GM03348 (cell line): ENCODE measurements at places on chromosomes 1 and 21.

DNA sequence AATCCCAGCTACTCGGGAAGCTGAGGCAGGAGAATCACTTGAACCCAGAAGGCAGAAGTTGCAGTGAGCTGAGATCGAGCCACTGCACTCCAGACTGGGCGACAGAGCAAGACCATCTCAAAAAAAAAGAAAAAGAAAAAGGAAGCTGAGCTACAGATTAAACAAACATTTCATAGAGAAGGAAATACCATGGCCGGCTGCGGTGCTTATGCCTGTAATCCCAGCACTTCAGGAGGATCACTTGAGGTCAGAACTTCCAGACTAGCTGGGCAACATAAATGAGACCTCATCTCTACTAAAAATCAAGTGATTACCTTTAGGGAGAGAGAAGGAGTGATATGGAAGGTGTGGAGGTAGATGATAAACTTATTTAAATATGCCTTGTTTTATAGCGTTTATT lies 14.0 kb upstream of the CFAP126 start:
- DNase-seq, result no peak

- DNase-seq, result peak; percentile 22
These were observed 34.9 kb upstream of the VASH2 start for GRCh38 chr1:212915245-212916091.

DNA sequence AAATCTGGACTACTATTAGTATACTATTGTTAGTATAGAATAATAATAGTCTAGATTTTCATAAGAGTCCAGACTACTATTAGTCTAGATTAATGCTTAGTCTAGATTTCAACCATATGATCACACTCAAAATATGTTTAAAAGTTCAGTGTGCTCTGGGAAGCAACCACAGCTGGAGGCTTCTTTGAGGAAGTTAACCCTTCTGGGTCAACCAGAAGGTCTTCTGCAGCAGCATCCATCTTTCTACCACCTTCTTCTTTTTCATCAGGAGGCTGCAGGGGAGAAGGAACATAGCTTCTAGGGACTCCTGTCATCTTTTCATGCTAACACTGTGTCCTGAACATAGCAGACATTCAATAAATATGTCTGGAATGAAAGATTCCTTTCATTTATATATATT lies 51.2 kb upstream of the DNAJC6 start:
- no peak for DNase-seq

GRCh38 chr1:6093611-6094010 lies 47.9 kb downstream of the KCNAB2 start:
- DNase-seq, result no peak

GRCh38 chr1:65213271-65214023 lies 65.4 kb downstream of the AK4 start:
- no peak for DNase-seq

GRCh38 chr1:24309762-24310485 lies 9.2 kb upstream of the GRHL3 start:
- DNase-seq, result no peak

- no peak for DNase-seq
These were observed 13.6 kb upstream of the AGMAT start for GRCh38 chr1:15598436-15598835.

- DNase-seq, result no peak
These were observed 41.1 kb upstream of the TNFRSF1B start for GRCh38 chr1:12125422-12126355.

DNA sequence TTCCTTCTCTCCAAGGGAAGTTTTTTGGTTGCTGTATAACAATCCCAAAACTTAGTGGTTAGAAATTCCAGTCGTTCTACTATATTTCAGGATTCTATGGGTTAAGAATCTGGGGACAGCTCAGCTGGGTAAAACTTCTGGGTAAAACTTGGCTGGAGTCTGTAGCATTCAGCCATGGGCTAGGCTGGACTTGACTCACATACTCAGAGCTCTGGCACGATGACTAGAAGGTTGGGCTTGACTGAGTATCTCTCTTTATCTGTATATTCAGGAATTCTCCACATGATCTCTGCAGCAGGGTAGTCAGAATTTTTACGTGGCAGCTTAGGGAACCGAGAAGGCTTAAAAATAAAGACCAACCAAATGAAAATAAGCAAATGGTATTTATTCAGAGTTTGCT lies 28.2 kb upstream of the HRNR start:
- DNase-seq, result peak; percentile 54

- no peak for DNase-seq
These were observed 22.2 kb downstream of the OPTC start for GRCh38 chr1:203516184-203516583.
